ENCODE measurements at places on chromosomes 6 and 20.

GRCh38 chr6:6466967-6467761 lies 121.4 kb upstream of the LY86 start:
- no peak for DNase-seq

DNA sequence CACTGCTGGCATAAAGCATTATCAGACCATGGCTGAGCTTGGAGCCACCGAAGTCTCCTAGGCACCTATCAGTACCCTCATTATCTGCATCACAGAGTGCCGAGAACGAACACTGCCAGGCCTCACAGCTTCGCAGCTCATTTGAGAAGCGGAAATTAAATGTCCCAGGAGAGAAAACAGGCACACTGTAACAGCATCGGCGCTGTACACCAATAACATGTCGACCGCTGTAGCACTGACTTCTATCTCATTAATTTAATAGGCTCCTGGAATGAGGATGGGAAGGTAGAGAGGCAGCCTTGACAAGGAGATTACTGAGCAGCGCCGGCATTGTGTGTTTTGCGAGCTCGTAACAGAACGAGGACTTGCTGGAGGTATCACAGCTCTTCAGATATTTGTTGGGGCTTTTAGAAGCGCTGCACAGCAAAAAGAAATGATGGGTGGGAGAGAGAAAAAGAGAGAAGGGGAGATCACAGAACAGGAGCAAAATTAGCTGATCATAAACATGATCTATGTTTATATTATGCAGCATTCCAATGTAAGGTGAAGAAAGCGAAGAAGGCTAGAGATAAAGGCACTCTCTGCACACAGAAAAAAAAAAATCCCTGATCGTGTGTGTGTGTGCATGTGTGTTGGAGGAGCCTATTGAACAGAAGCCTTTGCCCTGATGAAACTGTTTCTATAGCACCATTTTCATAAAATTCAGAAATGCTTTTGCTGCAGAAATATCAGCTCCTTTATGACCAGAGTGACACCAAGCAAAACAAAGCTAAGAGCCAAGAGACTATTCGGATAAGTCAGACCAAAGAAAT lies 29.2 kb downstream of the ID4 start:
- no peak for DNase-seq

GRCh38 chr6:121453191-121453590 lies 17.7 kb downstream of the GJA1 start:
- no peak for DNase-seq

DNA sequence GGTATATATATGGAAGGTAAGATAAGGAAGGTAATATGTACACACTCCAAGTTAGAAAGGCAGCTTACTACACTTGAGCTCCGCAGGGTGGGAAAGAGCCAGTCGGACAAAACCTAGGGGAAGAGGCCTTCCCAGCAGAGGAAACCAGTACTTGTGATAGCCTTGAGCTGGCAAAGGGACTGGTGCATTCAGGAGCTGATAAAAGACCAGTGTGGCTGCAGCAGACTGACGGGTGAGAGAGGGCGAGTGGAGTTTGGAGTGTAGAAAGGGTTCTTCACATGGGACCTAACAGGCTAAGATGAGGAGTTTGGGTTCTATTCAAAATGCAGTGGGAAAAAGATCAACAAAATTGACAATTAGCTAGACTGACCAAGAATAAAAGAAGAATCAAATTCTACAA lies 49.3 kb upstream of the KIF13A start:
- DNase-seq: no peak

GRCh38 chr6:128847431-128848210 lies 35.3 kb upstream of the LAMA2 start:
- DNase-seq: no peak

GRCh38 chr6:147204060-147204785 lies at the start of gene STXBP5:
TSS of gene STXBP5 (plus strand) at chr6:147204417. CDS start at chr6:147204533, 116 bp downstream.
- DNase-seq: no peak

DNA sequence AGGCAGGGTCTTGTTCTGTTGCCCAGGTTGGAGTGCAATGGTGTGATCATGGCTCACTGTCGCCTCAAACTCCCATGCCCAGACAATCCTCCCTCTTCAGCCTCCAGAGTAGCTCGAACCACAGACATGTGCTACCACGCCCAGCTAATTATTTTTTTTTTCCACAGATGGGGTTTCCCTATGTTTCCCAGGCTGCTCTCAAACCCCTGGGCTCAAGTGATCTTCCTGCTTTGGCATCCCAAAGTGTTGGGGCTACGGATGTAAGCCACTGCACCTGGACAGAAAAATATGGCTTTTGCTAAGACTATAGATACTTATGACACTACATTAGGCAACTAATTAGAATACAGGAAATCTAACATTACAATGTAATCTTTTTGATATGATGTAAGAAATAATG lies 17.9 kb downstream of the RNF24 start:
- DNase-seq: no peak

GRCh38 chr6:44569931-44570385 lies 182.5 kb downstream of the CDC5L start:
- DNase-seq: no peak

- DNase-seq: no peak
These were observed 741 bp downstream of the PTPN1 start for GRCh38 chr20:50510706-50511542.

- DNase-seq: no peak
These were observed 1.1 kb downstream of the TPX2 start for GRCh38 chr20:31740208-31740607.

GRCh38 chr20:53911301-53911700 lies 159.1 kb downstream of the BCAS1 start:
- DNase-seq: no peak

DNA sequence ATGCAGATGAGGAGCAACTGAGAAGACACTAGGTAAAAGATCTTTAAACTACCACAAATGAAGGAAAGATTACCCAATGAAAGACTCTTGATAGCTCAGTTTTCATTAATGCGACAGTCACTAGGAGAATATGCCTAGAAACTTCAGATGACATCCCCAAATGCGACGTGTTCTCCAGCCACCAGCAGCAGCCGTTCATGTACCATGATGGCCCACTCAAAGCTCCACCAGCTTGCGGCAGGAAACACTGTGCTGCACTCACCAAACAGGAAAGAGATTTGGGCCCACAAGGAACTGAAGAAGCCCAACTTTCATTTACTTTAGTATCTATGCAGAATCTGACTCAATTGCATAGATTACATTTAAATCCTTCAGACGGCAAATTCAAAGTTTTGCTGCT lies 7.5 kb downstream of the DIDO1 start:
- DNase-seq: peak; percentile 32

DNA sequence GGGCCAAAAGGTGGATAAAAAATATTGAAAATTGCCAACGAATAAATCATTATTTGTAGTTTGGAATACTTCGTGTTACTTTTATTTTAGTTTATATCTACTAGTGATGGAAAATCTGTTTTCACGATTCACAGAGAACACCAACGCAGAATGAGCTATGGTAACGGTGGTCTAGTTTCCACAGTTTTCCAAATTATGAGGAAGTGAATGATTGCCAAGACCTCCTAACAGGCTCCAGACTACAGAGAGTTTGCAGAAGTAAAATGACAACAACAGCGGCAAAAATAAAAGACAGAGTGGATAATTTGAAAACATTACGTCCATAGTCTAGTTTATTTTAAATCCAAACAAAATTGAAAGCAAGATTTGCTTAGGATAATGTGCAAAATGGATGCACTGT lies 57.0 kb upstream of the AIG1 start:
- no peak for DNase-seq

- DNase-seq: no peak
These were observed 34.3 kb downstream of the KCNB1 start for GRCh38 chr20:49447946-49448809.

- DNase-seq: no peak
These were observed 9.5 kb upstream of the HLA-DOA start for GRCh38 chr6:33018904-33019303.

GRCh38 chr6:72390548-72390947 lies 231.3 kb upstream of the KCNQ5 start:
- DNase-seq: no peak

DNA sequence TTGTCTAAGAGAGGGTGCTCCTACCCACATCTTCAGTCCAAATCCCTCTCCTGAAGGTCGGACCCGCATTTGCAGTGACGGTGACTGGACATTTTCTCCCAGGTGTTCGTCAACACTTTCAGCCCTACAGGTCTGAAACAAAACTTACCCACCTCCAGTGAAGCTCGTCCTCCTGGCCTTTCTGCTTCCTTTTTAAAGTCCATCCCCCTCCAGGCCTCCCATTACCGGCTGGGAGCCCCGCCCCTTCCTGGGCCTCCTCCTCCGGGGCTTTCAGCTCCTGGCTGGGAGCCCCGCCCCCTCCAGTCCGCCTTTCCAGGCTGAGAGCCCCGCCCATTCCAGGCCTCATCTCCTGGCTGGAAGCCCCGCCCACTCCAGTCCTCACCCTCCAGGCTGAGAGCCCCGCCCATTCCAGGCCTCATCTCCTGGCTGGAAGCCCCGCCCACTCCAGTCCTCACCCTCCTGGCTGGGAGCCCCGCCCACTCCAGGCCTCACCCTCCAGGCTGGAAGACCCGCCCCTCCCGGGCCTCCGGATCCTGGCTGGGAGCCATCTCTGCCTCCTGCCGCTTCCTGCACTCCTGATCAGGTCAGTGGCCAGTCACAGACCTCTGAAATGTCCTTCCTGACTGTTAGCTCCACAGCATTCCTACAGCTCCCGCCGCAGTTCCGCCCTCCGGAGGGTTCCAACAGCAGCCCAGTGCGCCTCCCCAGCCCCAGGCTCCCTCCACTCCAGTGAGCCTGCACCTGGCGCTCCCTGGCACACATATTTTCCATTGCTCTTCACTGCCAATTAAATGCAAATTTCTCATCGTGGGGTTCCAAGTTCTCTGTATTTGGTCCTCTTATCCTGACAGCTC lies 98.5 kb downstream of the LY86 start:
- peak; percentile 1 for DNase-seq

GRCh38 chr6:33779290-33779689 lies 9.6 kb downstream of the LEMD2 start:
- no peak for DNase-seq

DNA sequence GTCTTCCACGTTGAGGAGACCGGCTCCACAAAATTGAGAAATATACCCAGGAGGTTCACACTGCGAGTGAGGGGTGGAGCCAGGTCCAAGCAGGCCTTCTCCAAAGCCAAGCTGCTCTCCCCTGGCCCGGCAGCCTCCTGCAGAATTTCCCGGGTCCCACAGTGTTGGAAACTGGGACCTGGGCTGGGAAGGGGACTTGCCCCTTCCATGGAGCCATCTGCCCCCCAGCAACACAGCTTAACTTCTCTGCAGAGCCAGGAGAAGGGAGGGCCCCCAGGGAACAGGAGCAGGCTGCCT lies 35.4 kb downstream of the MDFI start:
- no peak for DNase-seq

DNA sequence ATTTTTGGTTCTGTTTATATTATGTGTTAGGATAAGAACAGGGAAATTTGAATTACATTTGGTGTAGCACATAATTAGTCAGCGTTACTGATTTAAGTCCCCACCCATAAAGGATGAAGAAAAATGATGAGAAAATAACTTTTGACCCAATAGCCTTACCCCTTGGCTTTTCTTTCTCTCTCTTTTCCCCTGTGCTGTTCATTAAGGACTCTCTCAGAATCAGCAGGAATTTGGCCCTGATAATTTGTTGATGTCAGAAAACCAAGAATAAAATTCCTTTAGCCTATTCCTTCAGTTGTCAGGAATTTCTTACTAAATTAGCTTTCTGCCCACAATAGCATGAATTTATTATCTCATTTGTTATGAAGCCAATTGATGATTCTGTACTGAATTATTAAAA lies 18.5 kb downstream of the PLCB1 start:
- DNase-seq: no peak

DNA sequence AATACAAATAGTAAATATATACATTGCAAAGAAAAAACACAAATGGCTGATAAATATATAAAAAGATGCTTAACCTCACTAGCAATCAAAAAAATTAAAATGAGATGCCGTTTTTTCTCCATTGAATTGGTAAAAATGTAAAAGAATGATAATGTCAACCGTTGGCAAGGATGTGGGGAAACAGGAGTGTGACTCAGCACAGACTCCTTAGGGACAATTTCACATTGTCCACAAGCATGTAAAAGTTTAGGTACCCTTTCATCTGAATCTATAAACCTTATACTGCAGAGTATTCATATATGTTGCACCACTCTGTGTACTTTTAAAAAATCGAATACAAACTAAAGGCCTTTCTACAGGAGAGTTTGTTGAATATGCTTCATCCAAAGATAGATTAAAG lies 143.1 kb upstream of the RREB1 start:
- DNase-seq: no peak

- DNase-seq: no peak
These were observed 85.7 kb downstream of the PLCB4 start for GRCh38 chr20:9154464-9155024.

DNA sequence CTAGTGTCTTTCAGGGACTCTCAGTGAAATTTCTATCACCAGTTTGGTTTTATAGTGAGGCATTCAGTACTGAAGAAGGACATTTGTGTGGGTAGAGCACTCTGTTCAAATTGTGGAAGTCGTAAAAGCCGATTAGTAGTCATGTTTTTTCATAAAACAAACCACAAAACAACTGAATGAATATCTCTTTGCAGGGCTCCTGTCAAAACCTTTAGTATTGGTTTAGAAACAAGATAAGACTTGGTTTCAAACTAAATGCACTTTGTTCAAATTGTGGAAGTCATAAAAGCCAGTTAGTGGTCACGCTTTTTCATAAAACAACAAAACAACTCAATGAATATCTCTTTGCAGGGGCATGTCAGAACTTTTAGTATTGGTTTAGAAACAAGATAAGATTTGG lies 23.8 kb downstream of the ADGRF4 start:
- no peak for DNase-seq

GRCh38 chr20:47156301-47157137 lies 200.0 kb downstream of the ZMYND8 start:
- no peak for DNase-seq

- DNase-seq: no peak
These were observed 154.7 kb downstream of the SYCP2 start for GRCh38 chr20:59778615-59779200.

Data from activated CD8-positive, alpha-beta memory T cell treated with anti-CD3 and anti-CD28 coated beads for 4 hours (primary cell).